ENCODE measurements at places on chromosomes 1 and 21.

DNA sequence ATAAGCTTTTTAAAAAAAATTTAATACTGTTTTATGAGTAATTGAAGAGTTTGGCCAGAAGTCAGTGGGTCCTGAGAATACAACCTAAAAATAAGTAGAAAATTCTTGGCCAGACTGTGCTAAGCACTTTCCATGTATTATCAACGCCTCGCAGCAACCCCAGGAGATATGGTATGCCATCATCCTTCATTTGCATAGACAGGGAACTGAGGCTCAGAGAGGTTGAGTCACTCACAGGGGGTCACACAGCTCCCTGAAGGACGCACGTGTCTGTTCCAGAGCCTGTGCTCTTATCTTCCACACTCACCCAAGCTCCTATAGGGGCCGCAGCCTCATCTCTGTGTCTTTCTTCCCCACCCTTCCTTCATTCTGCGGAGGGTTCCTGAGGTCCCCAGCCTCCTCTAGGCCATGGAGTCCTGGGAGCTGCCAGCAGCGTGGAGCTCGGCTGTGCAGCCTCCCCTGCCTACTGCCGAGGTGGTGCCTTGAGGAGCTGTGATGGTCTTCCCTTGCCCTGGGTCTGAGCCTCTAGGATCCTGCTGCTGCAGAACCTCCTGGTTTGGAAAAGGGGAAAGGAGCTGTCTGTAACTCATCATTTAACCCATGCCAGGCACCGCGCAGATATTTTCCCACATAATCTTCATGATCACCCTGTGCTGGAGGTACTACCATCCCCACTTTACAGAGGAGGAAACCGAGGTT, 30.3 kb upstream of the ECE1 start:
- DNase-seq, result no peak

GRCh38 chr1:157173900-157174410, 35.8 kb upstream of the ETV3 start:
- no peak for DNase-seq

DNA sequence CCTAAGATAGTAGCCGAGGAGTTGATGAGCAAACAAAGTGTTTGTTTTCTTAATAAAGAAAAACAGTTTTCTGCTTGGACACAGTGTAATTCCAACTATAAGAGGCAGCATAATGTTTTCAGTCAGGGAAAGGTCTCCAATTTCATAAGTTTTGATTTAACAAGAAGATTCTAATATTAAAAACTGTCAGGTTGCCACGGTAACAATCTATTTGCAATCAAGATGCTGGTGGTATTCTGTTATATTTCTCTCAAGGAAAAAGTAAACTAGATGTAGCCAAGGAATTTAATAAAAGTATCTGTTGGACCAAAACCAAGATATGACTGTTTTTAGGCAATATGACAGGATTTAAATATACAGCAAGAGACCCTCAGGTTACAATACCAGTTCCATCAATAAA, 211.7 kb downstream of the SMYD3 start:
- DNase-seq, result no peak

- DNase-seq, result no peak
Observed at GRCh38 chr1:175826705-175827104, 83.3 kb upstream of the TNR start.

DNA sequence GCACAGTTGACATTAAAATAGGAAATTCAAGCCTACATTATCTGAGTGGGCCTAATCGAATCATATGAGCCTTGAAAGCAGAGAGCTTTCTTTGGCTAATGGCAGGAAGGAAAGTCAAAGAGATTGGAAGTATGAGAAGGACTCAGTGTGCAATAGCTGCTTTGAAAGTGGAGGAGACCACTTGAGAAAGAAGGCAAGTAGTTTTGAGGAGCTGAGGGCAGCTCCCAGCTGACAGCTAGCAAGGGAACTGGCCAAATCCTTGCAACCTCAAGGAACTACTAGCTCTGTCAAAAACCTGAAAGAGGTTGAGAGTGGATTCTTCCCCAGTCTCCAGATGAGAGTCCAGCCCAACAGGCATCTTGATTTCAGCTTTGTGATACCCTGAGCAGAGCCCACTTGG, 149.0 kb upstream of the CACYBP start:
- no peak for DNase-seq

DNA sequence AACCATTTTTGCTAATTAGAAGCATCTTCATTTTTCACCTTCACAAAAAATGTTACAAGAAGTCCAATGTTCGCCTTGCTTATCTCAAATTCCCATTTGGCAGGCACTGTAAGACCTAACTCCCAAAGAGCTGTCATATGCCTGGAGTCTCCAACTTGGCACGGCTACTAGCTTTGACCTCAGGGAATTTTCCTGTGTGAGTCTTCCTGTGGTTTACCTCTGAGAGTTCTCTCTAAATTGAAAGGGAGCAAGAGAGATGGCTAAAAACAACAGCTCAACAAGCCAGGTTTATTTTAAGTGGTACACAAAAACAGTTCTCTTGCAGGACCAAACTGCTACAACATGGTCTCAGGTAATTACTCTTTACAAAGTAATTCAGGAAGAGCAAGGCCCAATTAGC, 756.0 kb upstream of the ADGRL2 start:
- DNase-seq, result no peak

GRCh38 chr1:202233804-202234203, 40.2 kb downstream of the LGR6 start:
- no peak for DNase-seq

DNA sequence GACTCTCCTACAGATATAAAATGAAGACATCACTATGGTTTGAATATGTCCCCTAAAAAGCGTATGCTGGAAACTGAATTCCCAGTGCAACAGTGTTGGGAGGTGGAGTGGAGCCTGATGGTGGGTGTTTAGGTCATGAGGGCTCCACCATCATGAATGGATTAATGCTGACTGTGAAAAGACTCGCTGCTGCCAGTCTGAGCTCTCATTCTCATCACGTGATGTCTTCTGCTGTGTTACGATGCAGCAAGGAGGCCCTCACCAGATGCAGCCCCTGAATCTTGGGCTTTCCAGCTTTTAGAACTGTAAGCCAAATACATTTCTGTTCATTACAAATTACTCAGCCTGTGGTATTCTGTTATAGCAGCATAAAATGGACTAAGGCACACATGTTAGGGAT, 73.8 kb upstream of the PPP2R5A start:
- DNase-seq, result no peak

GRCh38 chr1:154342132-154342531, 16.8 kb downstream of the ATP8B2 start:
- no peak for DNase-seq

DNA sequence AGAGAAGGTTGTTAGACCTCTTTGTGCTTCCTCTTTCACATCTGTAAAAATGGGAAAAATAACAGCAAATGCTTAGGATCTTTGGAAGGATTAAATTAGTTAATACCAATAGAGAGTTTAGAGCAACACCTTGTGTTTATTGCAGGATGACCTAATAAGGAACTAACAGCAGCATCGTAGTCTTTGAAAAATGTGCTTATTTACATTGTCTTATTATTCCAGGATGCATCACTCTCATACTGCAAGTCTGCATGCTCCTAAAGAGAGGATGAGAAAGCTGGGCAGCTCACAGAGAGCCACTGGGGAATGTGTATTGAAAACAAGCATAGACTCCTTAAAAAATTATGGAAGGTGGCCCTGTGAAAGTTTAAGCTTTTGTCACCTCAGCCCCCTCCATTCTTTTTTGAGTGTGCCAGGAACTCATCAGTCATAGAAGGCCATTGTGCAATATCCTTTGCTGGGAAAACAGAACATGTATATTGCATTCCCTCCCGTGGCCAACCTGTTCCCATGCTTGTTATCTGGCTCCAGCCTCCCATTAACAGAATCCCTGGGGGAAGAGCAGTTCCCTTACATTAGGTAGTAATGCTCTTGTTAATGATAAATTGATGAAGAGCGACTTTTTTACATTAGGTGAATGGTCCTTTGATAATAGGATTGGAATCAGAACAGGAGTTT, 180.7 kb downstream of the ZNF326 start:
- no peak for DNase-seq

DNA sequence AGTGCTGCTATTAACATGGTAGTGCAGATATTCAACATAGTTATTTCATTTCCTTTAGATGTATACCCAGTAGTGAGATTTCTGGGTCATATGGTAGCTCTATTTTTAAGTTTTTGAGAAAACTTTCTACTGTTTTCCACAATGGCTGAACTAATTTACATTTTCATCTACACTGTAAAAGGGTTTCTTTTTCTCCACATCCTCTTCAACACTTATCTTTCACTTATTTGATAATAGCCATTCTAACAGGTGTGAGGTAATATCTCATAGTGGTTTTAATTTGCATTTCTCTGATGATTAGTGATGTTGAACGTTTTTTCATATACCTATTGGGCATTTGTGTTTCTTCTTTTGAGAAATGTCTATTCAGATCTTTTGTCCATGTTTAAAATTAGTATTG, 149.8 kb downstream of the PDE4B start:
- no peak for DNase-seq

GRCh38 chr1:98903261-98903660, 101.4 kb downstream of the PLPPR5 start:
- no peak for DNase-seq

GRCh38 chr21:38992737-38993136, 187.0 kb downstream of the ETS2 start:
- DNase-seq, result no peak

- no peak for DNase-seq
Observed at GRCh38 chr1:176159993-176160392, 47.1 kb downstream of the COP1 start.

GRCh38 chr1:19139711-19140110, 70.4 kb downstream of the UBR4 start:
- no peak for DNase-seq

DNA sequence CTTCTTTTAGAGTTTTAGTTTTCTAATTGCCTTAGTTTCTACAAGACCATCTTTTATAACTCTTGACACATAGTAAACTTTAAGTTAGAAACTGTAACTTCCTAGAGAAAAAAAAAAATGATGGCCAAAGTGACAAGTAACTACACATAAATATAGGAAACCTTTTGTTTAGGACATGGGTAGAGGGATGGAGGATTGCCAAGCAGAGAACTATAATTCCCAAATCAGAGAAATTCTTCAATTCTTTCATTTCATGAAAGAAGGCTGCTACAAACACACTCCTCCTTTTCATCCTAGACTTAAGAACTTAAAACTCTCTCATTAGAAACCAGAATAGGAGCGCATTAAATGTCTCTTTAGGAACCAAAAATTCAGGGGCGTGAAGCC, 125.0 kb downstream of the PTPN14 start:
- DNase-seq, result no peak

- DNase-seq, result no peak
Observed at GRCh38 chr21:37259426-37259825, 7.7 kb downstream of the VPS26C start.

DNA sequence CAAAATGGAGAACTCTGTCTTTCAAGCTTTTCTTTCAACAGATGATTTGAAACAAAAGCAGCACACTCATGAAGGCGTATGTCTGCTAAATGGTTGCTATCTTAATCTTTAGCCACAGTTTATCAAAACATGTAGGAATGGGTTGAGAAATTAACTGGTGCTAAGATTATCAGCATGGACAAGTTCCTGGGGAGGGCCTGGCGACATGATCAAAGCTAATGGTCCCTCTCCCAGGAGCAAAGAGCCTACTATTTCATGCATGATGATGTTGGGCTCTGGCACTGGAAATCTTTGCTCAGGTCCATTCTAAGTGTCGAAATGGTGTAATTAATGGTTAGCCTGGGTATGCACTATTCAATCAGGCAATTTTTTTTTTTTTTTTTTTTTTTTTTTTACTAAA, 91.7 kb downstream of the SLC45A1 start:
- DNase-seq, result no peak

- no peak for DNase-seq
Observed at GRCh38 chr1:198865319-198865718, 226.5 kb downstream of the PTPRC start.

- no peak for DNase-seq
Observed at GRCh38 chr1:205579711-205580110, 52.1 kb downstream of the ELK4 start.

DNA sequence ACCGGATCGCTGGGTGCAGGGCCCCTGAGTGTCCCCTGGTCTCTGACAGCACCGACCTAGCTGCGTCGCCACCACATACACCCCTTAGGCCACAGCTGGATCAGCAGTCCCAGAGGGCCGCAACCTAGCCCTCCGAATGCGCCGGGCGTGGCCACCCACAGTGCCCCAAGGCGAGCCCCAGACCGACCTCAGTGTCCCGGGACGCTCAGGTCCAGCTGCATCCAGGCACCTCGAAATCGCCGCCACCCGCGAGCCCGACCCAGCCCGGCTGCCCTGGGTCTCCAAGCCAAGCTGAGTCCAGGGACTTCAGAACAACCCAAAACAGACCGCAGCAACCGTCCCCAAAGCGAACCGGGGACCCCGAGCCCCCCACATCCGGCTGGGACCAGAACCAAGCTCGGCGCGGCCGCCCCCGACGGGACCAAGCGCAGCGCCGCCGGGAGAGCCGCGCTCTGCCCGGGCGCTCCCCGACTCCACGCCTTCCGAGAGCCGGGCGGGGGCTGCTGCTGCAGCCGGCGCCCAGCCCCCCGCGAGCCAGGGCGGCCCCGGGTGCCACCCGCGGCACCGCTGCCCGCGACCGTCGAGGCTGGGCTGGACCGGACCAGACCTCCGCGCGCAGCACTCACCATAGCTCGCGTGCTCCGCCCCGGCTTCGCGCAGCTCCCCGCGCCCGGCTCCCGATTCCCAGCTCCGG, 54.6 kb upstream of the ECE1 start:
- no peak for DNase-seq

DNA sequence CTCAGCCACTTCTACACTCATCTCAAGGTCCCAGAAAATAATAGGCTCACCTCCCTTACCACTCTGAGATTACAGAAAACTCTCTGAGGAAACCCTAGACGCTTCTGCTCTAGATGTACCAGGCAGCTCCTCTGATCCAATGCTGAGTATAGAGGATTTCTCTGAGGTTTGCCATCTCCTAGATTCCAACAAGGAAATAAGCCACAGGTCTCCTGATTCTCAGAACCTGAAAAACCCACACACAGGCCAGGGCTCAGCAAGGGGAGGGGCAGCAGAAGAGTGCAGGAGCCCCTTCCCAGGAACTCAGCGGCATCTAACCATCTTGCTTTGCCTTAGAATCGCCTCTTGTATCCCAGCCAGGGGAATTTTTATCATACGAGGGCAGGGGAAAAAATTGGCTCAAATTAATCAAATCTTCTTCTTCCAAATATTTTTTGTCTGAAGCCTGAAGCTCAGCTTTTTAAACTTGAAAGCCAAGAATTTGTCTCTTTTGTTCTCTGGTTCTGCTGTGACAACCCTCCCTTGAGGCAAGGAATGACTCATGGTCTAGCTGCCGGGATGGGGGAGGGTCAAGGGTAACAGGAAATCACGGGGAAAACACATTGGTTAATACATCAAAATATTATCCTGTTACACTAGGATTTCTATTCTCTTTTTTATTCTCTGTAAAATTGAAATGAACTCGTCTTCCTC, 30.8 kb downstream of the GORAB start:
- DNase-seq, result no peak

- no peak for DNase-seq
Observed at GRCh38 chr1:226983992-226984364, 43.9 kb downstream of the COQ8A start.

Data from stimulated activated CD8-positive, alpha-beta memory T cell treated with anti-CD3 and anti-CD28 coated beads, Interleukin-4, amount 100 ng/mL, for 24 hours (primary cell).